ENCODE measurements at places on chromosomes 3 and 15.

- no peak for DNase-seq
These were observed 102.7 kb upstream of the AGBL1 start for GRCh38 chr15:85976986-85977385.

DNA sequence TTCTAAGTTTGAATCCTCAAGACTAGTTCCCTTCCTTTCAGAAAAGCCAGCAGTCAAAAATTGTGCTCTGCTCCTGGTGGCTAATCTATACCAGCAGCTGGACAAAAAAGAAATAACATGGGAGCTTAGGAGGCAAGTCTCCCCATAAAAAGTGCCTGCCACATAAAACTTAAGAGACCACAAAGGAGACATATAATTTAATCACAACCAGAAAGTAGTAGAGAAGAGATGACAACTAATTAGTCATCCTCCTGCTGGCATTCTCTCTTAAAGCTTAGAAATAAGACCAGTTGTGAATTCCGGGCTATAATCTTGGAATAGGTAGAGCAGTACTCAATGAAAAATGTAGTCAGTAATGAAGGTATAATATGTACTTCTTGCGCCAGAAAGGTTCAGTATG lies 20.2 kb upstream of the IMPG2 start:
- no peak for DNase-seq

DNA sequence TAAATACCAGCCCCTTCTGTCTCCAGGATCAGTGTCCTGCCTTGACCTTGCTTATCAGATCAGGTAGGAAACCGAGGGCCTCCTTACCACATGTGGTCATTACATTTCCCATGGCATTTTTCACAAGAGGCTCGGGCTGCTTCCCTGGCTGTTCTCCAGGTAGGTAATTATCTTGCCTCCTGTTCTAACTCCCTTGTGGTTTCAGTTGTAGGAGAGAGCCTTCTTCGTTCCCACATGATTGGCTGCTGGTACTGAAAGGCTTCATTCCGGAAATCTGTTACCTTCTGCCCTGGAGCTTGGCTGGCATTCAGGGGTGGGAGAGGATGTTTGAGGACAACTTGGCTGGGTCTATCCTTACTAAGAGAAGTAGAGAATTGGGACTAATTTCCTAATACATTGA lies 46.8 kb upstream of the RORA start:
- DNase-seq, result peak; percentile 78

GRCh38 chr3:169090559-169090958 lies 573.0 kb downstream of the MECOM start:
- no peak for DNase-seq

DNA sequence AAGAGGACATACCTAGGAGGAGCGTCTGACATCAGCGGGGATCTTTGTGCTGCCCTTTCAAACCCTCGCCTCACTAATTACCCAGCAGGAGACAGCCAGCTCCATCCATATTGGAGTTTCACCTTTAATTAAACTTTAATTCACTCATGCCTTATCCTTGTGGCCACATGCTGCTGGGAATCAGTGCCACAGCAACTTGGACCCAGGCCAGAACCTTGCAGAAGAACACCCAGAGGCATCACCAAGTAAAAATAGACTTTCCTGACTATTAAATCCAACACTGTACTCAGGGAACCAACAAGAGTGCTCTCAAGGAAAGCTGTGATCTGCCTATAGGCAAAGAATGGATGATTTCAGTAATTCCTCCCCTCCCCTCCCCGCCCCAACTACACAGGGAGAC lies 23.9 kb downstream of the EIF1B start:
- DNase-seq, result no peak

DNA sequence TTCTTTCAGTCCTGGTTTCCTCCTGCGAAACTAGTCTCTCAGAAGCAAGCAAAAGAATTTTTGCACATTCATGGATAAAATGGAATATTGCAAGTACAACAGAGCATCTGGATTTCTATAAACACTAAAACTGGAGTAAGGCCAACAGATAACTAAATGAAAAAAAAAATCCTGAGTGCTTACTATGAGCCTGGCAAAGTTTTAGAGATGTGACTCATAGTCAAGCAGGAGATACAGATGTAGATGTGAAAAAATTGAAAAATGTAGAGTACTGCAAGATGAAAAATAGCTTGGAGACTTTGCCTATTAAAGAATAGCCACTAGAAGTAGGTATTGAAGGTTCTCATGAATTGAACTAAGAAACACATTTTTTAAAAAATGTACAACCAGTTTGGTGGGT lies 397.4 kb downstream of the OTOL1 start:
- no peak for DNase-seq

DNA sequence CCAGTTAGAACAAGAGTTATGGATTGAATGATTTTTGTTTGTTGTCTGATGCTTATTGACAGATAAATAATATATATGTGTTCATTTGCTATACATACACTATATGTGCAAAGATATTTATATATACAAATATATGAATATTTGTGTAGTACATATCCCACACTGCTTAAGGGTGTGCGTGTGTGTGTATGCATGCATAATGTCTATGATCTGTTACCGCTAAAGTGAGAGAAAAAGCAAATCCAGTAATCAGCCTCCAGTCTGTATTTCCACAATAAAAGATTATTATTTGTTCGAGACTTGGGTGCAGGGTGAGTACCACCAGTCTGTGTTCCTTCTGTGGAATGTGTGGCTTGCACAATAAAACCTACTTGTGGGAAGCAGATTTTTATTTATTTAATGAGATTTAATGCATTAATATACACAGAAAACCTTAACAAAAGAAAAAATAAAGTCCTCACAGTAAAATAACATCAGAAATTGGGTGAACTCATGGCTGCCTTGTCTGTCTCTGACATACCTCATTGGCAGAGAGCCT lies 366.0 kb upstream of the TBL1XR1 start:
- DNase-seq, result no peak

DNA sequence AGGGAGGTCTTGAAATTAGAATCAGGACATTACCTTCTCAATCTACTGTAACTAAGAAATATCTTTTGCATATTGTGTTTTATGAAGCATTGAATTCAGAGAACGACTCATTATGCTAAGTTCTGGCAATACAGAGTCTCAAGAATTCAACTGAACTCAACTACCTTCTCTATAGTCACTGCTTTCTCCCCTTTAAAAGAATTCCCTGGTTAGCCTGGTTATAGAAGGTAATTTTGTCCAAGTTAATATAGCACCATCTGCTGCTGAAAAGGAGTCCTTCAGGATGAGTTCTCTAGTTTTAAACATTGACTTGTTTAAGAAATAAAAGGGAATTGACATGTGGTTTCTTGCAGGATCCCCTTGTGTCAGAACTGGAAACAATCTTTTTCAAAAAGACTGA lies 60.2 kb downstream of the IL16 start:
- DNase-seq, result peak; percentile 24

- no peak for DNase-seq
These were observed 534 bp upstream of the UBE2E1 start for GRCh38 chr3:23805210-23805632.

DNA sequence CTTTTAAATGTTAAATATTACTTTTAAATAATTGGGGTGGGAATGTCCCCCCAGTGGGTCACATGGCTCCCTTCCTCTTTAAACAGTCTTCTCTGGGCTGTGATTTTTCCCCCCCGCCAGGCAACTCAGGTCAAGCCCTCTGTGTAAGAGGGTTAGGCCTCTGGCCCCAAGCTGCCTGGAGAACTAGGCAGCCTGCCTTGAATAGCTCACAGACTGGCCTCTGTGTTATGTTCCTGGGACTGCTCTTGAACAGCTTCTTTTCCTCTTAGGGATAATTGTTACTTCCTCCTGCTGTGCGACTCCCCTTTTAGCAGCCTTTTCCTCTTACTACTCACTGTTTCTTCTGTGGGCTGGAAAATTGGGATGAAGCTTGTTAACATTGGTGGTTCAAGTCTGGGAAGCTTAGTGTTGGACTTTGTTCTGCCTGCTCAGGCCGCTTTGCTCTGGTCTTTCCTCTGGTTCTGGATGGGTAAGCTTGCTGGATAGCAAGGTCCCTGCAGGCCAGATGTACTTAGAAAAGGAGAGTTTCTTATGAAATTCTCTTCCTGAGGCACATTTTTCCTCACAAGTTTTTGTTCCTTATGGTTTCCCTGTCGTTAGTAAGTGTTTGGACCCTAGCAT lies 2.2 kb downstream of the TEX264 start:
- DNase-seq, result no peak

- DNase-seq, result no peak
These were observed 781 bp upstream of the DAG1 start for GRCh38 chr3:49469037-49469935.

- DNase-seq, result no peak
These were observed 329.0 kb upstream of the AZI2 start for GRCh38 chr3:28677581-28677980.

GRCh38 chr3:56796202-56796601 lies 5.5 kb downstream of the ARHGEF3 start:
- DNase-seq, result no peak

DNA sequence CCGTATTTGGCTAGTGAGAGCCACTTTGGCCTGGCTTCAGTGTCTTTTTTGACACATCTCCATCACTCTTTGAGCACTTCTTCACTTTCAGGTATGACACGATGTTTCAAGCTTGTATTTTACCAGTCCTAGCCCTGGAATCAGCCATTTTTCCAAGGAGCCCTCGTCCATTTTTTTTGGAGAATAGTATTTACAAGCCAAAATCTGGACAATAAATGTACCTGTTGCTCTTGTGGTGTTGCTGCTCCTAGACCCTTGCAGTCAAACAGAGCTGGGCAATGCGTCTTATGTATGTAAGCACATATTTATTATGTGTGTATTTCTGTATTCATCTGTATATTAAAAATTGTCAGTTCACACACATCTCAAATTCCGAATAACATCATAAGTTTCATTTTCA lies 231.2 kb downstream of the THSD4 start:
- no peak for DNase-seq

DNA sequence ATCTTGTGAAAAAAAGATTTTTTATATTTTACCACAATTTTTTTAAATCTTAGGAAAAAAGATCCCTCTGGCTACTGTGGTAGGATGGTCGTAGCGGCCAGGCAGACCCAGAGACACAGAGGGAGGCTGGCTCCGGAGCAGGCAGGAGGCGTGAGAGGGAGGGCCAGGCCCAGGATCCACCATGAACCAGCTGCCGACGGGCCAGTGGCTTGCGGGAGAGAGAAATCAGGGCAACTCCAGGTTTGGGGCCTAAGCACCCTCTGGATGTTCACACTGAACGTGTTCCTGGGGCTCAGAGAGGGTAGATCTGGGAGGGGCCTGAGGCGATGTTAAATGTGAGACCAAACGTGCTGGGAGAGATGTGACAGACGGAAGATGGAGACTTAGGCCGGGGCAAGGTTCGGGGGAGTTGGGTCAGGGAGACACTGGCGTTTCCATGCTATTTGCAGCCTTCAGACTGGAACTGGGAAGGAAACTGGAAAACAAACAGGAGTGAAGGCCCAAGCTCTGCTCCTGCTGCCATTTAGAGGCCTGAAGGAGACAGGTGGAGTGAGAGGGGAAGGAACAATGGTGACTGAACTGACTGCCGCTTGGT lies 1.6 kb upstream of the VILL start:
- no peak for DNase-seq

DNA sequence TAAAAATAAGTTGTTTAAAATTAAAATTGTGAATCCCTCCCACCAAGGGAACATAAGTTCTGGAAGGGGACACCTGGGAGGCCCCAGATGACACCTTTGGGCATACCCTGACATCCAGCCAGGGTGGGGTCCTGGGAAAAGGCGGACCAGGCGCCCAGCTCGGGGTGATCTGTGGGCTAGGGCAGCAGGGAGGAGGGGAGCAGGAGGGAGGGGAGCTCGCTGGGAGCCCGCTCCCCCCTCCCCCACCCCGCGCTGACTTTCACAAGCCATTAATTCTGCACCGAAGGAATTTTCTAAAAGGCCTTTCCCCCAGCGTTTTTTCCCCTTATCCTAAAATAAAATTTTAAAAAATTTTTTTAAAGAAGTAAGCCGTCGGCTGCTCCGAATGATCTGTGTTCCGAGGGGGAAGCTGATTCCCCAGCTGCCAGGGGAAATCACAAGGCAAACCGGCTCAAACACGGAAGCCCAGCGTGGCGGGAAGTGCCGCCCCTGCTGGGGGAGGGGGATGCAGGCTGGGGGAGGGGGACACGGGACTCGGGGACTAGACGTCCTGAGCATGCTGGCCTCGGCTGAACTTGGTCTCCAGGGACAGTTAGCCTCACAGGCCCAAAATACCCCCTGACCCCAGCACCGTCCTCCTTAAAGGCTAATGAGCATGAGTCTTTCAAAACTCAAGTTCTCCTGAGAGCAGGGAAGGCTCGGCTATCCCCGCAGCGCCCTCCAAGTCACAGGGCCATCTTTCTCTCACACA lies 13.9 kb downstream of the PLXND1 start:
- DNase-seq, result no peak

- DNase-seq, result no peak
These were observed 27.2 kb downstream of the TIMP4 start for GRCh38 chr3:12131351-12132090.

- no peak for DNase-seq
These were observed 37.2 kb downstream of the CCDC54 start for GRCh38 chr3:107414325-107414964.

GRCh38 chr3:127089486-127090145 lies 103.3 kb upstream of the PRR23E start:
- peak; percentile 21 for DNase-seq

- DNase-seq, result no peak
These were observed 90.6 kb upstream of the UBE2E2 start for GRCh38 chr3:23112491-23112890.

- DNase-seq, result no peak
These were observed 852.0 kb downstream of the FHIT start for GRCh38 chr3:60399292-60399691.

- DNase-seq, result no peak
These were observed 35.2 kb upstream of the FGD5 start for GRCh38 chr3:14783480-14784086.

GRCh38 chr3:12138044-12138443 lies 20.7 kb downstream of the TIMP4 start:
- no peak for DNase-seq

- peak; percentile 87 for DNase-seq
These were observed at the start of gene EIF3J for GRCh38 chr15:44536962-44537734. TSS of gene EIF3J (plus strand) at chr15:44537147. CDS start at chr15:44537195, 48 bp downstream.

- no peak for DNase-seq
These were observed 81.6 kb downstream of the TNIK start for GRCh38 chr3:171378586-171378985.

DNA sequence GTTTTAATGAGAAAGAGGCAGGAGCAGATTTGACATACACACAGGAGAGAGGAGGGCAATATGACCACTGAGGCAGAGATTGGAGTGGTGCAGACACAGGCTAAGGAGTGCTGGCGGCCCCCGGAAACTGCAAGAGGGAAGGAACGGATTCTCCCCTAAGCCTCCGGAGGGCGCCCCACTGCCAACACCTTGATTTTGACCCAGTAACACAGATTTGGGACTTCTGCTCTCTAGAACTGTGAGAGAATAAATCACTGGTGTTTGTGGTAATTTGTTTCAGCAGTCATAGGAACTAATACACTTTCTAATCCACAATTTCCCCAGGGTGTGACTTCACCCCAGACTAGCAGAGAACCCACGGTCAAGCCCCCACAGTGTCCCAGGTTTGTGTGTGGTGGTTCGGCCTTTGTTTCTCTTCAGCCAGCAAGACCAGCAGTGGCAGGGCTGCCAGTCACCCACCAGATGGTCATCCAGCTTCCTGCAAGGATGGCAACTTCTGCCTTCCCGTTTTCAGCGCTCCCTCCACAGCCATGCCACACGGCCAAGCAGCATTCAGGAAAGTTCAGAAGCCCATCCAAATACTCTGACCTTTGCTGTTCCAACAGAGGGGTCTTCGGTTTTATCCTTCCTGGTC lies 23.6 kb upstream of the TSPAN3 start:
- no peak for DNase-seq

GRCh38 chr3:72595376-72595775 lies 252.9 kb downstream of the SHQ1 start:
- DNase-seq, result no peak
